ENCODE measurements at places on chromosomes 7 and 10.
A peak's percentile ranks its signal among the peaks of the same experiment; 100 is the strongest.

- DNase-seq = no peak
Observed at GRCh38 chr7:137862358-137862757, 15.6 kb upstream of the DGKI start.

GRCh38 chr10:28897617-28898464 is 220.5 kb downstream of the BAMBI start:
- DNase-seq = peak; percentile 52

GRCh38 chr7:139915268-139915863 is 86.3 kb downstream of the TBXAS1 start:
- no peak for DNase-seq

GRCh38 chr10:5284311-5285057 is 80.3 kb upstream of the UCN3 start:
- no peak for DNase-seq

GRCh38 chr10:132307823-132308586 is at the start of gene STK32C:
Gene STK32C, minus strand, starts transcription at chr10:132307950. Its CDS starts 117 bp downstream, at chr10:132307833.
- DNase-seq = peak; percentile 86

DNA sequence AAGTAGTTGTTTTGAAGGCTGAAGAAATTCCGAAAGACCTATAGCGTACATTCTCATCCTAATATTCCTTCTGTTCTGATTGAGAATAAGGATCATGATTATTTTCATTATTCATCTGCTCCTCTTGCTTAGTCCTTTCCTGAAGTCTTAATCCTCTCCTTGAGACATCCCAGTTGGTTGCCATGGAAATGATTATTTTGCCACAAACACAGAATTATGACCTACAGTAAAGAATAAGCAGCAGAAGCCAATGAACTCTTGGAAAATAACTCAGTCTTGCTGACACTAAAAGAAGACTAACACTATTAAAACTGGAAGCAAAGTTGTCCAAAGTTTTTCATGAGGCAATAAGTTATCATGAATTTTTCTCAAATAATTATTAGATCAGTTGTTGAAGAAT is 47.8 kb upstream of the JAZF1 start:
- no peak for DNase-seq

GRCh38 chr10:119947300-119947699 is 54.8 kb downstream of the SEC23IP start:
- no peak for DNase-seq

- DNase-seq = no peak
Observed at GRCh38 chr7:1925973-1926907, 256.2 kb downstream of the ELFN1 start.

- DNase-seq = no peak
Observed at GRCh38 chr10:14678637-14679036, 96.1 kb downstream of the FAM107B start.

DNA sequence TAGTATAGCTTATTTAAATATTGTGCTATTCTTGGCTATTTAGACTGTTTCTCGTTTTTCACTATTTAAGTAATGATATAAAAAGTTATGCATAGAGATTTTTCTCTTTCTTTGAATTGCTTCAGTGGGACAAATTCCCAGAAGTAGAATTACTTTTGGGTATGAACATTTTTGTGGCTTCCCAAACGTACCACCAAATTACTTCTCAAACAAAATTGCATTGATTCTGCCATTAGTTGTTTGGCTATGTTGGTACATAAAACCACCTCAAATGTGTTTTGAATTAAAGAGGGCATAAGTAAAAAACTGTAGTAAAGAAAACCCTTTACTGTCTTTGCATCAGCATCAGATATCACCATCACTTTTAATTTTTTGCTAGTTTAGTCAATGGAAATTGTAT is 31.0 kb downstream of the AKR1B1 start:
- DNase-seq = no peak

DNA sequence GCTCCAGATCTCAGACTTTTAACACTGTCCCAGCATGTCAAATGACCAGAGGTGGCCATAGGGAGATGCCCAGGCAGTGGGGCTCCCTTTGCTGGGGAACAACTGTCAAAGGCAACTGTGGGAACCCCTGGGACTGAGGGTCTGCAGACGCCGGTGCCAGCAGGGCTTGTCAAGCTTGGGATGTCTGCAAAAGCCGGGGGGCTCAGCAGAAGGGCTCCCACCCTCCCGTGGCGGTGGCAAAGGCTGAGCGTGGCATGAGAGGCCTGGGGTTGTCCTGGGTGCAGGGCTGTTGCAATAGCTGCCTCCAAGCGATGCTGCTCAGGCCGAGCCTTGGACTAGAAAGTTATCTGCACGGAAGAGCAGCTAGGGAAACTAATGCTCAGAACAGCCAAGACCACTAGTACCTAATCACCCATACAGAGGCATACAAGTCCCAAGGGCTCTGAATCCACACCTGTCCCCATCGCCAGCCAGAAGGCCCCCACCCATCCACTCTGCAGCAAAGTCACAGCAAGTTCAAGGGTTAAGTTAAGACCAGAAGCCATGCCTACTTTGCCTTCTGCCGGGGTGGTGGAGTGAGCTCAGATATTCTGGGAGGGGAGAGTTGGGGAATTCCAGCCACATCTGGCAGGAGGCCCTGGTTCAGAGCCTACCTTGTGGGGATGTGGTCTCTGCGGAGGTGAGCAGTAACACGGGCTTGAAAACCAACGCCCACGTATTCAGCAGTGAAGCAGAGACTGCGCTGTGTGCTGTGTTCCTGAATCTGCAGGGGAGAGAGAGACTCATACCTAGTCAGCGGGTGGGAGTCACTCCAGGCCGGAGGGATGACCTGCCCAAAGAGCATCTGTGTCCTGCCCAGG is 4.6 kb downstream of the SH2B2 start:
- peak; percentile 9 for DNase-seq

- no peak for DNase-seq
Observed at GRCh38 chr7:152872745-152873118, 113.2 kb downstream of the ACTR3B start.

GRCh38 chr10:93081318-93081717 is 7.6 kb downstream of the CYP26A1 start:
- DNase-seq = no peak

DNA sequence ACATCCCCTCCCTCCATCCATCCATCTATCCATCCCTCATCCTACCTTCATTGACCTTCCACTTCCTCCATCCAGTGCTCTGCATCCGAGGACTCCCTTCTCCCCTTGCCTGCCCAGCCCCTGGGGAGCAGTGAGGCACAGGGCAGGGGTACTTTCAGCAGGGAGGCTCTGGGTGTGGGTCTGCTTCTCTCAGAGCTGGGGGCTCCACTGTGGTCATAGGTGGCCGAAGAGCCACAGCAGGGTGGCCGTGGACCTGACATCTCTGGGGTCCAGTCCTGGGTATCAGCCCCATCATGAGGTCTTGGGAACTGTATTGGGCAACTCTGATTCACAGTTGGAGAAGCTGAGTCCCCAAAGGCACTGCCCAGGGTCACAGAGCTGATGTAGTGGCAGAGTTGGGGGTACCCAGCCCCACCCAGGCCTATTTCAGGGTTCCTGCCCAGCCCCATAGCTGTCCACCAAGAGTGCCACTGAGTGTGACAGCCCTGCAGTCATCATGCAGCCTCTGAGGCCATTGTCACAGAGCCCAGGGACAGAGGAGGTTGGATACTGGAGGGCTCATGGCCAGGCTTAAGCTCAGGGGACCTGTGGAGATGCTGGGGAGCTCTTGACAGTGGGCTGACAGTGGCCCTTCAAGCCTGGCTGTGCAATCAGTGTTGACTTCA is 35.3 kb upstream of the DPYSL4 start:
- no peak for DNase-seq

- DNase-seq = no peak
Observed at GRCh38 chr10:110664483-110665420, 20.6 kb downstream of the RBM20 start.

DNA sequence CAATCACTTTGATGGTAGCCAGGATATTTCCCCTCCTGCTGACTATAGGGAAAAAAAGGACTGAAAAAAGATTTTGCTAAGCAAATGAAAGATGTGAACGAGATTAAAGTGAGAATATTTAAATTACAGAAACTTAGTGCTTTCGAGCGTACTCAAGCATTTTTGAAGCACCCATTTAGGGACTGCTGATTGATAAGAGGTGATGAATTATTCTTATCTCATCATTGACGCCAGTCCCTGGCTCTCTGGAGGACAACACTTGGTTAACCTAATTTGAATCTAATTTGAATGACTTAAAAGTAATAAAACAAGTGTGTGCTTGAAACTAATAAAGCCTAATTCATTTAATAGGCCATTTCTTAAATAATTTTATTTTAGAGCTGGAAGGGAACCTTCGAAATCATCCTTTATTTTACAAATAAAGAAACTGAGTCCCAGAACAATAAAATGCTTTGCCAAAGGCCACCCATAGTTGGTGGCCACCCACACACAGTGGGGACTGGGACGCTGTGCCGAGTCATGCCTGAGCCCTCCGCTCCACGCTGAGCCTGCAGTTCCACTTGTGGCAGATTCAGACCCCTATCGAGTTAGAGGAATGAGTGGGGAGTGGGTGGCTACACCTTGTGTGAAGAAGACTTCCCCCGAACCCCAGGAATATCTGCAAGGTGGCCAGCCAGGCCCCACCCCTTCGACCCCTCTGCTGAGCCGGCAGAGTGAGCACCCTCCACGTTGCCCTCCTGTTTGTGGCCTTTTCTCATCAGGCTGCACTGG is 61.1 kb upstream of the SAMD8 start:
- no peak for DNase-seq

GRCh38 chr7:4775848-4776623 is 613 bp downstream of the AP5Z1 start:
- no peak for DNase-seq

GRCh38 chr10:71719042-71719441 is 536 bp downstream of the C10orf105 start:
- peak; percentile 38 for DNase-seq

GRCh38 chr7:121530227-121531174 is 134.4 kb upstream of the FAM3C start:
- no peak for DNase-seq

GRCh38 chr10:15321431-15322341 is 49.4 kb downstream of the FAM171A1 start:
- no peak for DNase-seq

GRCh38 chr7:130009848-130010688 is 41.1 kb downstream of the ZC3HC1 start:
- no peak for DNase-seq

- DNase-seq = no peak
Observed at GRCh38 chr7:123131961-123132360, 67.8 kb downstream of the SLC13A1 start.

DNA sequence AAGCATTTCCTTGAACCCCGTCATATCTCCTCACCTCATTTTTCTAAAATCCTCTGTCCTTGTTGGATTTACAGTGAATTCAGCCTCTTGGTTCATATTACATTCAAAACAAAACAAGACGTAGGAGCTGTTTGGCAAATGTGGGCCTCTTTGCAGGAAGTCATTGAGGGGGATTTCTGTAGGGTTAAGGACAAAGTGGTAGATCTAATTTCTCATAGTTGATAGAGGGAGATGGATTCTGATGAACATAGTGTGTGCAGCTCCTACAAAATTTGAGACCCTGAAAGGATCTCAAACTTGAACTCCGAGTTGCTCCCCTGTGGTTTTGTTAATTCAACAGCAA is 682 bp downstream of the TBXAS1 start:
- DNase-seq = no peak

DNA sequence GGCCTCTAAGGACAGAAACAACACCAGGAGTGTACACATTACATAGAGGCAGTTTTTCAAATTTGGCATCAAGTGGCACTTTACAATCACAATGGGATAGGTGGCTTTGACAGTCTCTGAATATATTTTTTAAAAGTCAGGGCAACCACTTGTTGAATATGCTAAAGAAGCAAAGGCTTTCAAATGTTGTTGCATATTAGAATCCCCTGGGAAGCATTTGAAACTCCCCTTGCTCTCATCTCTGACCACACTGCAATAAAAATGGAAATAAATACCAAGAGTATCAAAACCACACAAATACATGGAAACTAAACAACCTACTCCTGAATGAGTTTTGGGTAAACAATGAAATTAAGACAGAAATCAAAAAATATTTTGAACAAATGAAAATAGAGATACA is 106.5 kb upstream of the RAB11FIP2 start:
- no peak for DNase-seq
